Activated CD4-positive, alpha-beta T cell treated with anti-CD3 and anti-CD28 coated beads, Interleukin-2, amount 50 U/mL, for 48 hours (primary cell): ENCODE measurements at places on chromosomes 12 and 14.
A peak's percentile ranks its signal among the peaks of the same experiment; 100 is the strongest.

DNA sequence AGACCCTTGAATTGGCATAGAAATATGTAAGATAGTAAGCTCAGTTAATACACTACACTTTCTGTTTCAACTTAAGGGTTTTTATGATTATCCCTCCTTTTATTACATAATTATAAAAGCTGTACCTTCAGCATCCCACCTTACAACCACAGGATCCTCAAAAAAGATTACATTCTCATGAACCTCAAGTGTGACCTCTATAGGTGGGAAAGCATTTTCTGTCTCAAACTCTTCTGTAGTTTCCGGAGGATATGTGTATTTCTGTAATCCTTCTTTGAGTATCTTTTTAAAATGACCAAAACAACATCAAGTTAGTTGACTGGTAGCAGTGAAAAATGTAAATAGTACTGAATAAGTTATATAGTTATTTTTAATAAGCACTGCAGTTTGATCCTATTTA lies 75.9 kb downstream of the DNAI7 start:
- no peak for DNase-seq

GRCh38 chr12:67482751-67483661 lies 165.5 kb upstream of the DYRK2 start:
- DNase-seq = peak; percentile 55

GRCh38 chr14:32576088-32576795 lies 247.1 kb downstream of the AKAP6 start:
- peak; percentile 23 for DNase-seq

DNA sequence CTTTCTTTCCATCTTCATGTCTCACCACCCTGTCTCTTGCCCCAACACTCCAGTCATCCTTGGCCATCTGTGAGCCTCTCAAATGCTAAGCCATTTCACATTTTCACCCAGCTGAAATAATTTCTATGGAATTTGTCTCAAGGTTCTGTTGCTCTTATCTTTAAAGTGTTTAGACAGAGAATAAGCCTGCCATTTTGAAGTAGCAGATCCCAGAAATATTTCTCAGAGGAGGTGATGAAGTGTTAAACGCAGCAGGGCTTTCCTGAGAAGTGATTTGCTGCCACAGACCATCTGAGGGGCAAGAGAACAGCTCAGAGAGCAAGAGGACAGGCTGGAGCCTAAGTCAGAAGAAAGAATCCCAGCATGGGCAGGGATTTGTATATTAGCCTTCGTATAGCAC lies 71.6 kb upstream of the CLMN start:
- DNase-seq = no peak

DNA sequence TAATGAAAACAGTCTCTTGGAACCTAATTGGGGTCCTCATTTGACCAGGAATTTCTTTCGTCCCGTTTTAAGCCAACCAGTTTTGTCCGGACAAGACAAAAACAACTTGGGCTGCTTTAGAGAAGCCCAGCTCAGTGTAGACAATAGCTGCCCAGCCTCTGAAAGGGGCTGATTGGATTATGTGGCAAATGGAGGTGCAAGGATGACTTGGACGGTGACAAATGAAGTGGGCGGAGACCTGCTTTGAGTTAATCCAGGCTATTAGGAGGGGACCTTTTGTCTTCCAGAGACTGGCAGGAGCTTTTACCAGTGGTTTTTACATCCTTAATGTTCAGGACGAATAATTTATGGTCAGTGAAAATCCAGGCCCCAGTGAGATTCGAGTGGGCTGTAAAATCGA lies 4.8 kb downstream of the MEG3 start:
- no peak for DNase-seq

GRCh38 chr12:113359133-113359938 lies 949 bp downstream of the PLBD2 start:
- DNase-seq = no peak
